Femur (tissue), 1 donor: ENCODE measurements at places on chromosomes 12 and 14.

GRCh38 chr14:77045238-77046162, 17.0 kb upstream of the IRF2BPL start:
- peak; percentile 57 for DNase-seq

- DNase-seq = no peak
Observed at GRCh38 chr14:73026243-73026844, 562 bp downstream of the ZFYVE1 start.

DNA sequence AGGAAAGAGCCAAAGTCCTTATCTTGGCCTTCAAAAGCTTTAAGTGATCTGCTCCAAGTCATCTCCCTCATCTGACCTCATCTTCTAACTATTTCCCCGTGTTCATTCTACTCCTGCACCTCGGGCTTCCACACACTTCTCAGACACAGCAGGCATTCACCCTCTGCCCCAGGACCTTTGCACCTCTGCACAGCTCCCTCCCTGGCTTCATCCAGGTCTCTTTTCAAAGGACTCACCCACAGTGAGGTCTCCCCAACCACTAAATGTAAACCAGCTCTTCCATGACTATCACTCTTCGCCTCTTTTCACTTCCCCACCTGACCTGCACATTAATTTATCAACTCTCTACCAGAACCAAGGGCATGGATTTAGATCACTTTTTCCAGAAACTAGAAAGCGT, 161.8 kb downstream of the PIWIL1 start:
- DNase-seq = no peak

GRCh38 chr14:91205459-91205858, 39.0 kb downstream of the GPR68 start:
- no peak for DNase-seq

DNA sequence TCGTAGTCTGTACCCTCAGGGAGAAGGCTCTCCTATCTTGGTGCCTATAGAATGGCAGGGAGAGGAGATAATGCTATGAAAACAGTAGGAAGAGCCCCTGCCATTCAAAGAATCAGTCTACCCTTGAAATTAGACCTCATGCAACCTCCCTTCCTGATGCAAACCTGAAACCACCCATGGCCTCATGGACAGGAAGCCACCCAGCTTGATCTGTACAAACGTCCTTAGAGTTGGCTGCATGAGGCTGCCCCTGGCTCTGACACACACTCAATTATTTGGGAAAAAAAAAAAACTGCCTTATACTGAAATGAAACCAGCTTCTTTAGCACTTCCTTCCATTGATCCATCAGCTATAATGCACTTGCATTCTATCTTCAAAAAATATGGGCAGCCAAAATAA, 116.6 kb upstream of the BCL2L14 start:
- no peak for DNase-seq

- DNase-seq = no peak
Observed at GRCh38 chr14:78840898-78841297, 670.7 kb downstream of the NRXN3 start.

DNA sequence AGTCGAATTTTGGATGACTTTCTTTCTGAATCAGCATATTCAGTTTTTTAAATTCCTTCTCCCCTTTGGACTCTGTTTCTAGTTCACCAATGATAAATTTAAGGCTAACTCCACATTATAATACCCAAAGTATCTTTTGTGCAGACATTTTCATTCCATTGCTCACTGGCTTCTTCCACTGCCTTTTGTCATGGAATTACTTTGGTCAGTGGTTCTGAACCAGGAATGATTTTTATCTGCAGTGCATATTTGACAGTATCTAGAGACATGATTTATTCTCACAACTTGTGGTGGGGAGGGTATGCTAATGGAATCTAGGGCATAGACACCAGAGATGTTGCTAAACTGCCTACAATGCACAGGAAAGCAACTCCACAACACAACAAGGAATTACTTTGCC, 234.4 kb upstream of the PRKD1 start:
- DNase-seq = no peak

GRCh38 chr12:12228402-12228801, 38.4 kb downstream of the LRP6 start:
- DNase-seq = no peak

GRCh38 chr12:91155990-91156389, 26.6 kb downstream of the DCN start:
- DNase-seq = no peak

GRCh38 chr12:128402486-128403243, 135.7 kb downstream of the TMEM132C start:
- no peak for DNase-seq

DNA sequence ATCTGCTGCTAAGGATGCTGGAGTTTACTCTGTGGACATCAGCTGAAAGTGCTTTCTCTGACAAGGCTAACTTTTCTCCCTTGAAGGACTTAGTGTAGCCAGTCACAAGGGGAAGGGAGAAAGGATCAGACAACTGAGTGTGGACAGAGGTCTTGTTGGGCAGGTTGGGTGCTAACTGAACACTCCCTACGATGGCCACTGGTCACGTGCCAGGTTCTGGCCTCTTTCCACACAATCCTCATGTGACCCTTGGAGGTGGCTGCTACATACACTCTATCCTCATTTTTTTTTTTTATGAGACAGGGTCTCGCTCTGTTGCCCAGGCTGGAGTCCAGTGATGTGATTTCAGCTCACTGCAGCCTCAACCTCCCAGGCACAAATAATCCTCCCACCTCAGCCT, 39.7 kb downstream of the FOXN4 start:
- no peak for DNase-seq

DNA sequence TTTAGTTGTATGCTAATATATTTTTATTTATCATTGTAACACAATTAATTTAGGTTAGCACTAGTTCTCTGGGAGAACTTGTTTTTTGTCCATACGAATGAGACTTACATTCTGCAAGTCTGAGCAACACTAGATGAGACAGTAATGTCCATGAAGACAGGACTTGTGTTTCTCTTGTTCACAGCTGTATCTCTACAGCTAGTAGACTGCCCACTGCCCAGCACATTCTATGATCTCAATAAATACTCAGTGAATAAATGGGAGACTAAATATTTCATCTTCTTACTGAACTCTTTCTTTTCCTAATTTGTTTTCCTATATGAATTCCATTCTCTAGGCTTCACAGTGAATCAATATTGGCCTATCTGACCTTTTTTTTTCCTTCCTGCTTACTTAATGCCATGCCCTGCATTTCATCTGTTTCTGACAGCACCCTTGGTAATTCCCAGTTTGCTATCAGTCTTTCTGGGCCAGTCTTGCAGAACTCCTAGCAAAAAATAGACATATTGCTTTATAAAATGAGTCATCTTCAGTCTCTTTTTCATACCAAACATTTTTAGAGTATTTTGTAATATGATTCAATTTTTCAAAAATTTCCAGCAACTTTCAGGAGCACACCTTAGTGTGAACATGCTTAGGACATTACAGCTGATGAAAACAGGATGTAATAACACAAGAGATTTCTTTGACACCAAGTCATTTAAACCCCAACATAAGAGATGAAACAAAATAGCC, 185.5 kb upstream of the ATP2B1 start:
- no peak for DNase-seq

DNA sequence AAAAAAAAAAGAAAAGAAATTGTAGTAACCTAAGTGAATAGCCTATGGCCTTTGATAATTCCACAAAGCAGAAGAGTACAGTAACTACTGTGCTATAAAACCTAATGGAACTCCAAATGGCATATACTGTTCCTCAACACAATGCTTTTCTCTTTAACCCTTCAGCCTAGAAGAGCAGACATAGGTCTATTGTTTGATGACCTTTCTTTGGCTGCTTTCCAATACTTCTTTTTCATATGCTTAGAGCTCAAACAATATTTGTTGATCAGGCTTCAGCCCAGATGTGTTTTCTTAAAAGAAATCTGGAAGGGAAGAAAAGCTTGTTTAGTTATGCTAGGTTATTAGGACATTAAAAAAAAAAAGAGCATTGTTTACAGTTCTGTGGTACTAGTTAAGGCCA, 116.4 kb downstream of the NTN4 start:
- no peak for DNase-seq

DNA sequence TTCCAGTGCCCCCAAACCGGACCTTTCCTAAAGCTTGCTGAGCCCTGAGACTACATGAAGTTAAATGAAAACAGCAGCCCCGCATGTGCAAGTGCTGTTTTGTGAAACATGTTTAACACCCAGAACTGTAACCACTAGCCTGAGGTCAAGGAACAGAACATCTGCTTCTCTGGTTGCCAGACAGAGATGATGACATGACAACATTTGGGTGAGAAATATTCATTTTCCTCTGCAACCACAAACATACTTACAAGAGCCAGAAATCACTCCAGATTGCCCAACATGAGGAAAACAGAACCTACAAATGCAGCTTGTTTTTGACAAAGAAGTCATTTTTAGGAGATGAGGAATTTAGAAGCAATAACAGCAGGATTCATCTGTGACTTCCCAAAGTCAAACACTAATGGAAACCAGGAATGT, 110.4 kb downstream of the BCAT1 start:
- DNase-seq = peak; percentile 42

DNA sequence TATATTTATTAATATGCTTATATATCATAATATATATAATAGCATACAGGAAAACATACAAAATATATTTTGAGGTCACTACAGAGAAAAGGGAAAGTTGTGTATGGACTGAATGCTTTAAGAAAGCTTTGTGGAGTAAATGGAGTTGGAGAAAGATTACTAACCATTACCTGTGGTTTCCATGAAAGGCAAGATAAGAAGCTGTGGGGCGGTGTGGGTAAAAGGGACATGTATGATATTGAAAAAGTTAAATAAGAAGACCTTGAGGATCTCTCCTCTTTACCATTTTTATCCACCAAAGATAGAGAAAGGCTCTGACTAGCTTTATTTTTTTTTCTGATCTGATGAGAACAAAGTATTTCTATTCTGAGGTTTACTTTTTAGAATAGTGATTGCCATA, 404.4 kb downstream of the TRHDE start:
- DNase-seq = no peak

DNA sequence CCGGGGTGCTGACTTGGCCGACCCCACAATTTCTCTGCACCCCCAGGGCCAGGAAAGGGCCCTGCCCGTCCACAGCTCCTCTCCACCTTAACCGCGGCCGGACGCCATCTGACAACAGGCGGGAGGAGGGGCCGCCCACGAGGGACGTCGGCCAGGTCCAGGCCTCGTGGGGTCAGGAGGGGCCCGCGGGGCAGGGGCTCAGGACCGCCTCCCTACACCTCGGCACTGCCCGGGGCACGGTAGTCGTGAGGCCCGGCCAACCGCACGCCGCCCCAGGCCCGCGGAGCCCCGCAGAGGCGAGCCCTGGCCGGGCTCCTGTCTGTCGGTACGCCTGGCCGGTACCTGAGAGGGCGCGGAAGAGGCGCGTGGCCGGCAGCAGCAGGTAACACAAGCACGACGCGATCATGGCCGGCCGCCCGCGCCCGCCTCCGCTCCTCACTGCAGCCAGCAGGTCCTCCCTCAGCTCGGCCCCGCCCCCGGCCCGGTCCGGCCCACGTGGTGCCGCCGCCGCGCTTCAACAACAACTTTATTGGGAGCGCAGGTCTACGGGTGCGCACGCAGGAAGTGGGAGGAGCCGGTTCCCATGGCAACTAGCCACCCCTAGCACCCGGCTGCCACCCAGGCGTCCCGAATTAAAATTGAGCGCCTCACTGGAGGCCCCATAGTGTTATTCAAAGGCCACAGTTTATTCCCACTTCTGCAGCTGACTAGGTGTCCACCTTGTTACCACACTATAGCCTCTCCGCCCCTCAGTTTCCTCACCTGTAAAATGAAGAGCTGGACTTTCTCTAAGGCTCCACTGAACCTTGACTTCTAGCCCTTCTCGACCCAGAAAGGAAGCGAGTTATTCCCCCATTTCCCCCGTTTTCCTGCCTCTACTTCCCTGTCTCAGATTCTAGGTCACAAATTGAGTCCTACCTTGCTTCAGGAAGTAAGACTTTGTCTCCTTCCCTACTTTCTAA, at the start of gene ANGEL1:
TSS of gene ANGEL1 (minus strand) at position 461 of the 962 bp plus-strand sequence. CDS start at position 406, 55 bp downstream.
- DNase-seq = peak; percentile 96

GRCh38 chr12:42496886-42497285, 92.7 kb downstream of the PRICKLE1 start:
- no peak for DNase-seq

- no peak for DNase-seq
Observed at GRCh38 chr12:100778967-100779590, 15.5 kb upstream of the ANO4 start.

DNA sequence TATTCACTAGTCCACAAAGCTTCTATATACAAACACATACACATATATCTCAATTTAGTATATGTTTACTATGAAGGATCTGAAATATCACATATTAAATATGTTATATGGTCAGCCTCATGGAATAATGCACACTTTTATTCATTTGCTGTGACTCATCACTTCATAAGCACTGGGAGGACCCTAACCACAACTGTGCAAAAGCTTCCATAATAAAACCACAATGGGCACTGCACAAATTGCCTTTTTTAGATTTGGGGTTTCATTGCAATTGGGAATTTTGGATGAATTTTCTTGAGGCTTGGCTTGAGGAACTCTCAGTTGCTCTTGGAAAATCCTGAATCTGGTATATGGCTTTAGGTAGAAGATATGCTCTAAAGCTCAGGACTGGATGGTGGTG, 399.4 kb downstream of the C12orf75 start:
- DNase-seq = no peak

DNA sequence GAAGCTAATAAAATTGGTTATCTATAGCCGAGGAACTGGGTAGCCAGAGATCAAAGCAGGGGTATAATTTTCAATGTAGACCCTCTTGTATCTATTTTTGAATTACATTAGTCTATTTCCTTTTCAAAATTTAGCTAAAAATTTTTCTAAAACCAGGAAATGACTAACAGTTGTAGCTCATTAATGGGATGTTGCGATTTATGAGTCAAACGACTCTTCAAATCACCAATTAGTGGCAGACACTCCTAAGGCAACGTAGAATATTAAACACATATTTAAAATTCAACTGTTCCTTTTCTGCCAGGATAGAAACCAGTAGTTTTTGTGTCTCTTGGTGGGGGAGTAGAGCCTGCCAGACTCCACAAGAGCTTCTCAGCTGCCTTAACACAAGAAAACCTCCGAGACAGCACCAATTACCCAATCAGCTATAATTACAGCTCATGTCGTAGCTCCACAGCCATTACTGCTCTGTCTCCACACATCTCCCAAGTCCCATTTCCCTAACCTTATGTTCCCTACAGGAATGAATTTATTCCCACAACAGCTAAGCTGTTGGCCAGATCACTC, 26.9 kb downstream of the GCN1 start:
- DNase-seq = no peak

GRCh38 chr14:65357113-65357512, 55.4 kb upstream of the FUT8 start:
- DNase-seq = no peak
